ENCODE measurements at places on chromosomes 5 and 9. TPM values are rescaled to one million over a fixed set of nuclear protein-coding genes. Genes with fewer than 3 reads are reported as not detected.

GRCh38 chr5:178113141-178113787, at the start of gene N4BP3:
Gene N4BP3, plus strand, starts transcription at chr5:178113532. Its CDS starts 6,052 bp downstream, at chr5:178119584.
- peak; percentile 41 for DNase-seq

DNA sequence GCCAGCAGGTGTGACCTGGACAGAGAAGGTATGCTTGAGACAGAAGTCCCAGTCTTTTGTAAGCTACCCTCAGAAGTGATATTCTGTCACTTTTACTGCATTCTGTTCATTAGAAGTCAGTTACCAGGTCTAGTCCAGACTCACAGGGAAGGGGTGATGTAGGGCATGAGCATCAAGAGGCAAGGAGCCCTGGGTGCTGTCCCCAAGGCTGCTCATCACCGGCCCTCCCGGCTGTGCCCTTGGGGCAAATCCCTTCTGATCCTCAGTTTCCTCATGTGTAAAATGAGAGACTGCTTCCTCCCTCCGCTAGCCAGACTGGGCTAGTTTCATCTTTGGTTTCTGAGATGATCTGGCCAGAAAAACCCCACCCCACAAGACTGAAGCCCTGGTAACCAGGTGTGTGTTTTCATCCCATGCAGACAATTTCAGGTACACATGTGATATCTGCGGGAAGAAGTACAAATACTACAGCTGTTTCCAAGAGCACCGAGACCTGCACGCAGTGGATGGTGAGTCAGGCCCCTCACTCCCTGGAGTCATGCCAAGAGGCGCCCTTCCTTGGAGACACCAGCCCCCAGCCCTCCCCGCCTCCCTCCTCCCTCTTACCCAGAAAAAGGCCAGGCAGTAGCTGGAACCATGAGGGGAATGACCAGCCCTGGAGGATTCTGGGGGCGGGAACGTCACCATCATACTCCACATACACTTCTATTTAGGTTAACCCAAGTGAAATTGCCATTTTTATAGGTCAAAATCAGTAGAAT, 71.0 kb downstream of the AMBP start:
- no peak for DNase-seq

- DNase-seq = peak; percentile 17
These were observed 3.6 kb downstream of the SUSD3 start for GRCh38 chr9:93061791-93062763.

- DNase-seq = no peak
These were observed 122.8 kb upstream of the TBC1D2 start for GRCh38 chr9:98378206-98378780.

DNA sequence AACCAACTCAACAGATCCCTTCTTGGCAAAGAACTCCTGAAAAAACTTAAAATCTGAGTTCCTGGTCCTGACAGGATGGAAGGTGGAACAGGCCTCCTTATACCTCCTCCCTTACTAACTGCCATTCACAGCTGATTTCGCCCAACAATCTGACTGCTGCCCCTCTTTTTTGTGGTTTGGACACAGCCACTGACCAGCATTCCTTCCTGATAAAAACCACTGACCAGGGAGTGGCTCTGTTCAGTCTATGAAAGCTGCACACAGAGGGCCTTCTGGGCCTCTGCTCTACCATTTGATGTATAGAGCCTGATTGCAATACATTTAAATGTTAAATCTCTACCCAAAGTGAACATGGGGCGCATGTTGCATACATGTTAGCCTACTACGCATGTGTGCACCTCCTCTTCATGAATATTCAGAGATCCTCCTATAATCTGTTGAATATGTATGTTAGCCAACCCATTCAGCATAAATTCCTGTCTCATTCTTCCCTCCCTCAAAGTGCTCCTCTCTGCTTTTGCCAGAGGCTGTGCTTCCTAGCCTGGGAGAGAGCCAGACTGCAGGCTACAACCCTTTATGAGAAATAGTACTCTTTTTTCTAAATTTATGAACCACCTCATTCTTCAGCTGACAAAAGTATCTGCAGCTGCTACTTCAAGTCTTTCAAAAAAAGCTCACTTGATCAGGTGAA, 93.7 kb upstream of the MRPS30 start:
- no peak for DNase-seq

DNA sequence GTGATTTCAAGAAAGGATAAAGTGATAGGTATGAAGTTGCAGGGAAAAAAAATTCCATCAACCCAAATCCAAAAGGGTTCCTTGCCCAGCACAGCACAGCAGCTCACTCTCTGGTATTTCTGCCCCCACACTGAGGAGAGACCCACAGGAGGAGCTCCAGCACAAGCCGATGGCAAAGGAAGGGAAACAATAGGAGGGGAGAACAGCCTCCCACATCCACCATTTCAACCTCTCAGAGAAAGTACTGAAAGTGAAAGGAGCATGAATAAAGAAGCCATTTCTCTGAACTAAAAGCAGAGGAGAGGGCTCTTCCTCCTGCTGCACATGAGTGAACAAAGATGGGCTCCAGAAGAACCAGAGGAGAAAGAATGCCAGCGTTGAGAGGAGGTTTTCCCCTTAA, 54.9 kb upstream of the ZSWIM6 start:
- no peak for DNase-seq

DNA sequence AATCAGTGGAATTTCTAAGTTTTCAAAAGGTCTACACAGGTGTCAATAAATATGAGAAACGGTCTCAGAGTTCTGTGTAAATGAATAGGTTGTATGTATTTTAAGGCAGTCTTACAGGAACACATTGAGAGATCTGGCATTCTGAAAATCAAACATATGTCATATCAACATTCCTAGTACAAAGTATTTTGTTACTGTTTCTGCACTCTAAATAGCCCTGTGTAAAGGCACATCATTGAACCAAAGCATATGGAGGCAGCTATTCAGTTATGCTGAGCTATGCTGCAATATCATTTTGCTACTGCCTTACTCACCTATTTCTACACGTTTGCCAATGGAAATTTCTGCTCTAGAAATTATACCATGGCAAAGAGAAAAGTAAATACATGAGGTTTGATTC, 379.1 kb downstream of the KIAA0825 start:
- no peak for DNase-seq

Gene ADAMTS16
- total RNA-seq = not detected

Gene DAB2IP
- total RNA-seq = 58.1 TPM

Gene NDUFAF2
- 26.0 TPM for total RNA-seq

Gene NOTCH1
- 57.7 TPM for total RNA-seq

Gene SPINK7
- total RNA-seq = not detected

Gene RAB24
- total RNA-seq = 33.7 TPM

Gene NDUFA8
- 28.1 TPM for total RNA-seq
